ENCODE measurements at places on chromosomes 5 and 9. TPM values are rescaled to one million over a fixed set of nuclear protein-coding genes. Genes with fewer than 3 reads are reported as not detected.

The TRIM14 gene
- total RNA-seq: 51.9 TPM

The PNPLA7 gene
- total RNA-seq: 19.4 TPM

The DMGDH gene
- total RNA-seq: 1.3 TPM

The FOXD4 gene
- total RNA-seq: 0.54 TPM

The GFI1B gene
- 1.1 TPM for total RNA-seq

The PCDHGB1 gene
- total RNA-seq: 2.7 TPM
